ENCODE measurements at places on chromosomes 12 and 14.

DNA sequence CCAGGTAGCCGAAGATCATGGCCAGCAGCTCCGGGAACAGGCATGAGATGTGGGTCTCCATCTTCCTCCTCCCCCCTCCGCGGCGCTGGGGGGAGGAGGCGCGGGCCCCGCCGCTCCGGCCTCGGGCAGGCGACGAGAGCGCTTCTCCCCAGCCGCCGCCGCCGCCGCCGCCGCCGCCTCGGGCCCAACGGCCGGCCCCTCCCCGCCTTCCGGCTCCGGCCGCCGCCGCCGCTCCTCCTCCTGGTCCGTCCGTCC is 448 bp downstream of the FBXL14 start:
- no peak for DNase-seq

GRCh38 chr14:105315211-105315721 is 718 bp downstream of the PACS2 start:
- DNase-seq = peak; percentile 40

- DNase-seq = no peak
Observed at GRCh38 chr14:85415015-85415712, 114.8 kb upstream of the FLRT2 start.

DNA sequence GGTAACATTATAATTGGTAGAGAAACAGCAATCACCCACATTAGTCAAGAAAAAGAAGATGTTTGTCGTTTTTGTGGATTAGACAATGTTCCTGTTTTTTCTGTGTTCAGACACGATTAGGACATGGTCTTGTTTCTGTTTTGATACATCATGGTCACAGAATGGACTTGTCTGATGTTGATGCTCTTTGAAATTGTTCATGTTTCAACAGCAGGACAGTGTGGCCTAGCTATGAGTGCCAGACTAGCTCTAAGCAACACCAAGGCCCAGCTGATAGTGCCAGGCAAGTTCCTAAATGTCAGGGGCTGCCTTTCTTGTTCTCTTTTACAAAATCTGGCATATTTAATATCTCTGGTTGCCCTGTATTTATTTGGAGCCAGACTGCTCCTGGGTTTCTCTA is 40.9 kb upstream of the TOMM20L start:
- DNase-seq = no peak

DNA sequence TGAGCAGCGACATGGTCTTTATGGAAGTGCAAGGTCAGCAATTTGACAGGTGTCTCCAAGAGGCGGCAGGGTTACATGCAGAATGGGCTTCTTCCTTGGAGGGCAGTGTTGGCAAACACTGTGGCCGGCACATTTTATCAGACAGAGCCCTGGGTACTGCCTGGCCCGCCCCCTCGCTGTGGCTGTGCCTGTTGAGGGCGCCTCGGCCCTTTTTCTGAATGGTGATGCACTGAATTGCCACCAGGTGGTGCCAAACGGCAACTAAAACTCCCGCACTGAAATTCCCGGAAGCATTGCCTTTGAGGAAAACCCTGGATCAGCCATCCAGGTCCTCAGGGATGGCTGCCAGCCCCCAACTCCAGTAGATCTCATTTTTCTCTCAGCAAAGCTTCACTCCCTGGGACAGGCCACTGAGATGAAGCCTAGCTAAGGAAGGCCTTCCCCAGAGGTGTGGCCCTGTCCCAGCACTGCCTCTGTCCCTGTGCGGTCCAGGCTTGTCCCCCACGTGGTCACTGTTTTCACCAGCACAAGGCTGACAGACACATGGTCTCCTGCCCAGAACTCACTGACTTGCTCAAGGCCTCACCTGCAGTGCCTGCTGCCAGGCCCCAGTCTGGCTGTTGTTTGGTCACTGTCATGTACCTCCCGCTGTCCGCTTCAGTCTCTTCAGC is 73.6 kb downstream of the TESC start:
- peak; percentile 80 for DNase-seq

DNA sequence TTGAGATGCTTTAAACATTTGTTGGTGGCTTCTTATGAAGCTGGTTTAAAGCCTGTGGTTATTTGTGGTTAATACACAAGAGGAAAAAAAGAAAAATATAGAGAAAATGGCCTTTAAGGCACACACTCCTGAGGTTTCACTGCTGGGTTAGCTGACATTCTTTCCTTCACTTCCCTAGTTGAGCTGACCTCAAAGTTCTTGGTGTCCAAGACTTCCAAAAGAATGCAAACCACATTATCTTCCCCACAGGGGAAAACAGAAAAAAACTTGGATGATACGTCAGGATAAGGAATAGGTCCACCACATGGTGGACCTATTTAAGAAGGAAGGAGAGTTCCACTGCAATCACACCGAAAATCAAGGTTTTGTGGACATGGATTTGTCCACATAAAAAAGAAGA is 94.3 kb downstream of the SLC25A21 start:
- DNase-seq = no peak

- no peak for DNase-seq
Observed at GRCh38 chr14:75514673-75515628, 7.3 kb upstream of the BATF start.

DNA sequence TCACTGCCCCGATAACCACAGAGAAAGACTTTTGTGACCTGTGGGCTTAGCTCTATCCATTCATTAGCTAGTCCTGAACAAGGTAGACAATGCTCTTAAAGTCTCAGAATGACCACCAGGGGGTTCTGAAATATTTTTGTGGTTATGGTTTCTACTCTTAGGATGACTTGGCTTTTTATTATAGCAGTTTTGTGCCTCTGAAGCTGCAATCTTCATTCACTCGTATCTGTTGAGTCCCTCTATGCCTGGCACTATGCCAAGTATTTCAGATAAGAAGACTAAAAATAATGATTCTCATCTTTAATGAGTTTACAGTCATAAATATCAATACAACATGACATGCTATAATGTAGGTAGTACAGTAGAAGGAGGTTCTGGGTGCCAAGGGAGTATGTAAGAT is 130.8 kb upstream of the TRHDE start:
- no peak for DNase-seq

All from endothelial cell (in vitro differentiated cells).